ENCODE measurements at places on chromosomes 3 and 15.

GRCh38 chr3:4982773-4983738, 3.8 kb downstream of the BHLHE40 start:
- no peak for DNase-seq

GRCh38 chr15:41921167-41921566, 27.3 kb upstream of the SPTBN5 start:
- no peak for DNase-seq

DNA sequence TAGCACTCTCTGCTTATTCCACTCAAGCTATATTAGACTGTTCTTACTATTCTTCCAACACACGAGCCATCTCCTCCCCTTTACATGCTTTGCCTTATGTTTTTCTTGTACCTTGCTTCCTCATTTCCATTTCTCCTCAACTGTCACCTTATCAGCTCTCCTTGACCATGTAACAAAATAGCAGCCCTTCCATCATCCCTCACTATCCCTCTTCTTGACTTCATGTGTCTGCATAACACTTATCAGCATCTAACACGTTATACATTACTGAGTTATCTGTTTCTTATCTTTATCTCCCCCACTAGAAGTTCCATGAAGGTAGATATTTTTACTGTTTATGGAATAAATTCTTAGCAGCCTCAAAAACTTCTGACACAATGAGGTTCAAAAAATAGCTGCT, 45.3 kb downstream of the TRPM7 start:
- DNase-seq = no peak

DNA sequence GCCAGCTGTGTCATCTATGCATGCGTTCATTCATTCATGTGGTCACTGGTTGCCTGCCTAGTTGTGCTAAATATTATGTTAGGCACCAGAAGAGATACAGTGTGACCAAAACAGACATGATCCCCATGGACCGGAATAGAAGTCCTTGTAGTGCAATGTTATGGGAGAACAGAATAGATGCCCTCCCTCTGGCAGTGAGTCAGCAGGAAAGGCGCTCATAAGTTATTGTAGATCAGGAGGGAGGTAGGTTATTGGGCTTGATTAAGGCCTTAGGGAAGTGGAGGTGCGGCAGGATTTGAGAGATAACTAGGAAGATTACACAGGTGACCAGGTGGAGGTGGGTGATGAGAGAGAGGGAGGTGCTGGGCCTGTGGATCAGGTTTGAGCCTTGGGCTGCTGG, 5.2 kb downstream of the MCTP2 start:
- no peak for DNase-seq

DNA sequence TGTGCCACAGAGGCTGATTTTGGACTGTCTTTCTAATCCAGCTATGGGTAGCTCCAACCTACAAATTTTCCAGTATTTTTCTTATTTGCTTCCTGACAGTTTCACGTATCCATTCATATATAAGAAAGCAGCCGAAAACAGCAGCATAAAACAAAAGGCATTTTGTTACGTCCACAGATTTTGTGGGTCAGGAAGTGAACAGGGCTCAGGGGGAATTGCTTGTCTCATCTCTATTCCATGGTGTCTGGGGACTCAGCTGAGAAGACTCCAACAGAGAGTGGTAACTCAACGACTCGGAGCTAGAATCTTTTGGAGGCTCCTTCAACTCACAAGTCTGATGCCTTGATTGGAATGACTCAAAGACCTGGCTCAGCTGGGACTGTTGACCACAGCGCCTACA, 11.7 kb upstream of the SAMMSON start:
- no peak for DNase-seq

DNA sequence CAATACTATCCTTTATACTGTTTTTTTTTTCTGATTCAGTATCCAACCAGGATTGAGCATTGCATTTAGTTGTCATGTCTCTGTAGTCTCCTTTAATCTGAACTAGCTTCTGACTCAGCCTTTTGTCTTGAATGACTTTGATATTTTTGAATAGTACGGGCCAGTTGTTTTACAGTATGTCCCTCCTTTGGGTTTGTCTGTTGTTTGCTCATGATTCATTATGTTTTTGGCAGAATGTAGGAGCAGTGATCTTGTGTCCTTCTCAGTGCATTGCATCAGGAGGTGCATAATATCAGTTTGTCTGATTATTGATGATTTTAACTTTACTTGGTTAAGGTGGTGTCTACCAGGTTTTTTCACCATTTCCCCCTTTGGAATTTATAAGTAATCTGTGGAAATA, 20.5 kb downstream of the EXOG start:
- no peak for DNase-seq
